Right lobe of liver (tissue), 6 donors: ENCODE measurements at places on chromosomes 11 and 22.

DNA sequence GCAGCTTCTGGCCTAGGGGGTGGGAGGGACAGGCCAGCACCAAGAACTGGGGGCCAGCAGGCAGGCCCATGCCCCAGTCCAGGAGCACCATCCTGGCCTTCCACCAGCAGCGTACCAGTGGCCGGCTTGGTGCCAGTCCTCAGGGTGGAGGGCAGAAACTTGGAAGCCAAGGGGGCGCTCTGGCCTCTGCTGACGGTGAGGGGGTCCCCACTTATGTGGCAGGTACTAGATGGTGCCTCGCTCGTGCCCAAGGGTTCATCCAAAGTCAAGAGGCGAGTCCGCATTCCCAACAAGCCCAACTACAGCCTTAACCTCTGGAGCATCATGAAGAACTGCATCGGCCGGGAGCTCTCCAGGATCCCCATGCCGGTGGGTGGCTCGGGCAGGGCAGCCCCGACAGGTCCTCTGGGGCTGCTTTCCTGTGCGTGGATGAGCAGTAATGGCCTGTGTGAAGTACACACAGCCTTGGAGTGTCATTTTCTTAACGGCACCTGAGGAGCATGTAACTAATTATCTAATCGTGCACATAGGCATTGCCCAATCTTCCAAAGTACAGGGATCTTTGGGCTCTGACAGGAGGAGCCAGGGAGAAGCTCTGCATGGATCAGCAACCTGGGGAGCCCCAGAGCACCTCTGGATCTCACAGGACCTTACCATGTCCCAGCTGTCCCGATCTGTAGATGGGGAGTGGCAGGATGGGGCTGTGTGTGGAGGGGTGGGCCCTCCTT lies 79.1 kb downstream of the MORC2 start:
- DNase-seq: no peak

GRCh38 chr22:46829117-46829891 lies 66.9 kb downstream of the TBC1D22A start:
- DNase-seq: no peak

DNA sequence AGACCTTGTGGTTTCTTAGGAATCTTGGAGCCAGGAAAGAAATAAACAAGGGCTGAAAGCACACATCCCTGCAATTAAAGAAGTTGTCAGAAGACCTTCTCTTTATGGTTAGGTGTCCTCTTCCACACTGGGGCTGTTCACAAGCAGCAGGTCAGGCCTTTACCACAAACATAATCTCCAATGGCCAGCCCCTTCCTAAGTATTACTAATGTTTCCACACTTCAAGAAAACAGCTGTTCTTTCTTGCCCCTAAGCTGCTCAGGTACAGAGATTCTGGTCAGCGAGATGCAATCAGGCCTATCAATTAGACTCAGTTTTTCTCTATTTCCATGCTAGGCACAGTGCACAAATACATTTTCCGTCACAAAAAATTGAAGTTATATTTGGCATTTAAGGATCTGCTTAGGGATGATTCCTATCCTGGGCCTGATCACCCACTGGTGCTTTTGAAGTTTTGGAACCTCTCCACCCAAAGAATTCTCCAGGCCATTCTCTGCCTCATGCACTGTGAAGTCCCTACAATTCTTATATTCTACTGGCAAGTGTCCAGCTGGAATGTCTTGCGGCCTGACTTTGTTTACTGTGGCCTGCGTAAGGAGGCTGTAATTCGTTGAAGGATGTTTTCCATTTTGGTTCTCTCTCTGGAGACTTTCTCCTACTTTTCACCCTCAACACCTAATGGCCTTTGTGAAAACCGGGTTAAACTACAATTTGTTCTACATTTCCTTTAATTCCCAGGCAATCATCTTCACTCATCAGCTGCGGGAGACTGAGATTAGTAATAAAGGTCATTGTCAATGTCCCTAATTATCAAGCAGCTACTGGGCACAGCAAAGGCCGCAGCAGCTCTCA lies 5.1 kb downstream of the PRAME start:
- DNase-seq: no peak

- DNase-seq: no peak
Measured at GRCh38 chr11:75859614-75860013, 44.6 kb downstream of the UVRAG start.

DNA sequence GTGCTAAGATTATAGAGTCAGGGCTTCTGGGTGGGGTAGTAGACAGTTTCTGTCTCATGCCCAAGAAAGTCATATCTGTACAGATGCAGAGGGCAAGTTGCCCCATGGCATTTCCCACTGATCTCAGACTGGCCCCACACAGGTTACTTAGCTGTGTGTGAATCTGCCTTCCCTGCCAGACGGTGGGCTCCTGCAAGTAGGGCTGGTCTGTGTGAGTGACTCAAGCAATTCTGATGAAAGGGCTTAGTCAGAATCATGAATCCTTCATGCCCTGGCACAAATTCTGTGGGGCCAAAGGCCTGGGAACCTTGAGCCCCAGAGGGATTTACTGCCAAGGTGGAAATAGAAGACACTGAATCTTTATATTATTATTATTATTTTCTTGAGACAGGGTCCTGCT lies 30.4 kb downstream of the USH1C start:
- no peak for DNase-seq

- DNase-seq: no peak
Measured at GRCh38 chr11:67482275-67482826, 475 bp upstream of the AIP start.

DNA sequence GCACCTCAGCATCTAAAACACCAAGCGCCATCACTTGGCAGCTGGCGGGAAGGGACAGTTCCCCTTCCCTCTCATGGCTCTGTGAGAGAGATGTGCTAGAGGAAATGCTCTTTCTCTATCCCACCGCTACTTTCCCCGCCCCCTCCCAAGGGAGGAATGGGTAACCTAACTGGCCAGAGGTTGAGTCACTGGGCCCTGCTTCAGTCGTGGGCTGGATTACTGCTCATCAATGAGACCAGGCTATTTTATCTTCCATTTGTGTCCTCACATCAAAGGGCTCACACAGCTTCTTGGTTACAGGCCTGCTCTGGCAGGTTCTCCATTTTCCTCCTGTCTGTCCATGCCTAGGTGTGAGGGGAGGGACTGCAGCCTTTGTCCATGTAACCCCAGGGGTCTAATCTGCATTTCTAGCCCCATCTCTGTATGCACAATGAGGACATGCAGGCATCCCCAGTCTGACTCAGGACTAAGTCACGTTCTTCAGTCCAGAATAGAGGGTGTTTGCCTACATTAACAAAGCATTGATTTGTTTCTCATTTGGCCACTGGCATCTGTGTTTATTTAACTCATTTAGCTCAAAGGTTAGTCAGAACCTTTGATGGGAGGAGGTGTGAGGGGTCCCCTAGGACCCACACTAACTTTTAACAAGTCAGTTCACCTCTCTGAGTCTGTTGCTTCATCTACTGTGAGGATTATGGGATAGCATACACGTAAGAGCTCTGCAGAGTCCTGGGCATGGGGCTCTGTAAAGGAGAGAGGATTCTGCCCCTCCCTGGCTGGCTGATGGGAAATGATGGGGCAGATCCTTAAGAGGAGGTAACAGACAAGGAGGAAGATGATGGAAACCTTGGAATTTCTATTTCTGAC lies 99.1 kb downstream of the XRRA1 start:
- no peak for DNase-seq

GRCh38 chr11:89583580-89583979 lies 92.4 kb upstream of the NOX4 start:
- no peak for DNase-seq

DNA sequence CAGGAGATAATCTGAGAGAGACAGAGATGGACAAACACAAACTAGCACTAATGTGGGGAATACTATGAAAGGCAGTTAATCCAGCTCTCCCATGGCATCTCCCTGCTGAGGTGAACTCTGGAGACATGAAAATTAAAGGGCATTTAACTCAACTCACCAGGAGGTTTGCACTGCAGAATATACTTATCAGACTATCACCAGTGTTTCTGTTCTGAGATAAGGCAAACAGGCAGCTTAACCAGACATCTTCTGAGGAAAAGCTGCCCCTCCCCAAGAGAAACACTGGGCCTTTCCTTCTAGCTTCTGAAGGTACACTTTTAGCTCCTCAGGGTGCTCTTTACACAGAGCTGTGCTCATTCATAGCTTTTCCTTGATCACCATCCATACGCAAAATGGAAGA lies 85.5 kb downstream of the AMBRA1 start:
- no peak for DNase-seq

DNA sequence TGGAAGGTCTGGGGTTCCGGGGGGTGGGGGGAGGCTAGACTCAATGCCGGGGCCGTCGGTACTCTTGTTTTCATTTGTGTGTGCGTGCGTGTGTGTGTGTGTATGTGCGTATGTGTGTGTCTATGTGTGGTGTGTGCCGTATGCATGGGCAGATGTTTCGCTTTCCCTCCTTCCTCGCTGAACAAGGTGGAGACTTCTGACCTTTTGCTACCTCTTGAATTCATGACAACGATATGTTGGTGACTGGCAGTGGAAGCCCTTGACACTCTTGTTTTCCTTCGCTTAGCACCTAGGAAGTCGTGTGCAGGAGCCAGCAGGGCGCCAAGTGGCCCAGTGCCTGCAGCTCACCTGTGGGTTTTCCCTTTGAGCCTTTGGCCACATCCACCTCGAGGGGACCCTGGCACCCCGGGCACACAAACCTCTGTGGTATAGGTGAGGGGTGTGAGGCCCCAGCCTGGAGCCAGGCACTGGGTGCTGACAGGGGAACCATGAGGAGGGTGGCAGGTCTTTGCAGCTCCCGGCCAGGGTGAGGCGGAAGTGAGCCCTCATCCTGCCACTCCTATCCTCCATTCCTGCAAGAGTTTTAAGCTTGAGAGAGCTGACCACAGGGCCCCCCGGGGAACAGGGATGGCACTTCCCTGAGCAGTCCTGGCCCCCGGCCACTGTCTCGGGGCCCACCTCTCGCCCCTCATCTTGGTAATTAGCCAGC lies 19.3 kb upstream of the TMEM191C start:
- no peak for DNase-seq

DNA sequence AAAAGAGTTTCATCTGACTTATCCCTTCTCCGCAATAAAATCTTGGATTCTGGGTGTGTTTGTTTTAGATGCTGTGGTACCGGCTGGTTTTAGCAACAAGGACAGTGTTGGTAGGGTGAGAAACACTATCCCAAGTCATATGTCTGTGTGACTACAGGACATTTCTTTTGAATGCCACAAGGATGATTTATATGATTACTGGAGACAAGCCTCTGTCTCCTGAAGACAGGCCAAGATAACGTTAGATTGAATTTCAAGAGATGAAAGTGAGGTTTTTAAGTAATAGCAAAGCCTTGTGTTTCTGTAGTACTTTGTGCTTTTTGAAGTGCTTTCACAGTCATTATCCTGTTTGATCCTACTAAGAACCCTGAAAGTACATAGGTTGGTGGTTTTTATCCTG lies 101.6 kb downstream of the COMMD9 start:
- no peak for DNase-seq

DNA sequence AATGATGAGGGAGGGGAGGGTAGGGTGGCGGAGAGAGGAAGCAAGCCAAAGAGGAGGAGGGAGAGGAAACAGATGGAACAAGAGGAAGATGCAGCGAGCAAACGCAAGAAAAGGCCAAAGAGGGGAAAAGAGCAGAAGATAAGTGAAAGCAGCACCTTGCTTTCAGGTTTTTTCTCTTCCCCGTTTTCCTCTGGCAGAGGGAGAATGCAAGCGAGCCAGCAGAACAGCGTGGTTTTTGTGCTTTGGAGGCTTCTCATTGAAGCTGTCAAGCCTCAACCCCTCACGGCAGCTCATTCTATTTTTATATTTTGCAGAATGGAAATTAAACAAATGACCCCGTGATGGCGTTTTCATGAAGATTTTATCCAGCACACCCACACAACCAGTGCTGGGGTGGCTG lies 67.1 kb upstream of the GRAMD1B start:
- no peak for DNase-seq

- DNase-seq: peak; percentile 91
Measured at GRCh38 chr22:41237707-41238569, 2.8 kb downstream of the CHADL start.

DNA sequence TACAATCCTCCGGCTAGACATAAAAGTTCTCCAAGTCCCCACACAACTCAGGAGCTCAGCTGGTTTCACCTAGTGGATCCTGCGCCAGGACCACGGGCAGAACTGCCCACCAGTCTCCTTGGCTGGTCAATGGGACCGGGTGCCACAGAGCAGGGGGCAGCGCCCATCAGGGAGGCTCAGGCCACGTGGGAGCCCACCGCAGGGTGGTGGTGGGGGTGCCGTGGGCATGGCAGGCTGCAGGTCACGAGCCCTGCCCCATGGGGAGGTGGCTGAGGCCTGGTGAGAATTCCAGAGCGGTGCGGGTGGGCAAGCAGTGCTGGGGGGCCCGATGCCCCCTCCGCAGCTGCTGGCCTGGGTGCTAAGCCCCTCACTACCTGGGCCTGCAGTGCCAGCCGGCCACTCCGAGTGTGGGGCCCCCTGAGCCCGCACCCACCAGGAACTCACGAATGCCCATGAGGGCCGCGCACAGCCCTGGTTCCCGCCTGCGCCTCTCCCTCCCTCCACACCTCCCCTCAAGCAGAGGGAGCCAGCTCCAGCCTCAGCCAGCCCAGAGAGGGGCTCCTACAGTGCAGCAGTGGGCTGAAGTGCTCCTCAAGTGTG lies 1091.9 kb upstream of the TENM4 start:
- DNase-seq: no peak

DNA sequence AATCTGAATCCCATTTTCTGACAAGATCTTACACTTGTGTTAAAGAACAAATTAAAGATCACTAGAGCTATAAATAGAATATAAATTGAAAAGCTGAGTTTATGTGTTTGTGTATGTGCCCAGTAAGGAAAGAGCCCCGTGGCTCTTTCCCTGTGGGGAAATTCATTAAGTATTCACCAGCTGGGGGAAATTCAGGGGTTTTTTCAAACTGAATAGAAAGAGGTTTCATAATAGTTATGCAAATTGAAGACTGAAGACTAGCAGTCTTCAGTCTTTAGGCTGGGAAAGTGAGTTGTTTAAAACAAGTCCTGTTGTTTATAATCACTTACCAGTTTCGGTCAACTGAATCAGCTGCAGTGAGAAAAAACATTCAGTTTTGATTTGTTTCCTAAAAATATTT lies 11.3 kb upstream of the MS4A7 start:
- no peak for DNase-seq

DNA sequence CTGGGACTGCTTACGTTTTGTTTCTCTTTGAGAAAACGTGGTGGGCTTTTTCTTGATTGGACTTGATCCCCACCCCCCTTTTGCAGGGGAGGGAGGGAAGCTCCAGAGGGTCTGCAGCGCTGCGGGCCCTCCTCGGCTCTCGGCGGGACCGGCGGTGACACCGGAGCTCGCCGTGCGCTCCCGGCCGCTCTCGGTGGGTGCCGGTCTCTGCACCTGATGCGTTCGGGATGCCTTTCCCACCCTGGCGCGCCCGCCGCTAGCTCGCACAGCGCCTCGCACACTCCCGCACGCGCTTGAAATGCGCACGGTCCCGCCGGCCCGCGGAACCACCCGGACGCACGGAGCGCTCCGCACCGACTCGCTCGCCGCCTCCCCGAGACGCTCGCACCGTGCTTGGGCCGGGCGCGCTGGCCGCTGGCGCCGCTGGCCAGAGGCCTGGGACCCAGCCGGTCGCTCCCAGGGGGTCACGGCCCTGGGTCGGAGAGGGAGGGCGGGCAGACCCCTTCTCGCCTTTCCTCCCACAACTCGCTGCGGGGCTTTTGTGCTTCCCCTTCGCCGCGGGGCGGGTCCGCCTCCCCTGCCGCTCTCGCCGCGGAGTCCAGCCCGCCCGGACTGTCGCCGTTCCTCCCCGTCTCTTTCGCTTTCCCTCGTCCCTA lies 1.0 kb downstream of the ZBTB16 start:
- peak; percentile 70 for DNase-seq
